ENCODE measurements at places on chromosomes 1 and 21.

GRCh38 chr1:201984446-201984845, 2.0 kb downstream of the RNPEP start:
- DNase-seq, result no peak

DNA sequence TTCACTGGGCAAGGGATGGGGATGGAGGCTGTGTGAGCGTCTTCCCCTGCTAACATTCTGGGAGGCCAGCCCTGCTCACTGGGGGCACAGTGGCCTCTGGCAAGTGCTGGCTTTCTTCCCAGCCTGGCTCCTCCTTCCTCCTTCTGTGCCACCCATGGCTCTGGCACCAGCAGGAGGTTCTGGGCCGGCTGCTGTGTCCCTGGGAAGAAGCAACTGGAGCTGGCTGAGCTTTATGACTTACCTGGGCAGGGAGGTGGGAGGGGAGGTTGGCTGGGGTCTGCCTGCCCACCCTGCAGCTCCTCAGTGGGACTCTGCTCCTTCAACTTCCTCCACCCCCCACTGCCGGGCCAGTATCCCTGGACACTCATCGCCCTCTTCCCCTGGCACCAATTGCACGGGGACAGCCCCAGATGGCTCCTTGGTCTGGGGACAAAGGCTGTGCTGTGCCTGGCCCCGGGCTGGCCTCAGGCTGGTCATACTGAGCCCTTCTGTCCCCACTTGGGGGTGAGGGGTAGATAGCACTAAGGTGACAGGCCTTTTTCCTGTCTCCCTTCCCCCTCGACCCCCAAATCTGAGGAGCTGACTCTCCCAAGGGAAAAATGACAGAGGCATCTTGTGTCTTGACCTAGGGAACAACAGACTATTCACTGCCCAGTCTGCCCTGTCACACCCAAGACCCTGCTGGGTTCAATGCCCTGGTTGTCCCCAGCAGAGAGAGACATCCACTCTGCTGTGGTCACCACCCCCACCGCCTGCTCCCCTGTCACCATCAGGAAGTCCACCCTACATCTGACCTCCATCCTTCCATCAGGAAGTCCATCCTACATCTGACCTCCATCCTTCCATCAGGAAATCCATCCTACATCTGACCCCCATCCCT, 14.4 kb downstream of the CDK18 start:
- DNase-seq, result peak; percentile 20

GRCh38 chr1:74679811-74680210, 6.2 kb upstream of the ERICH3 start:
- DNase-seq, result no peak

DNA sequence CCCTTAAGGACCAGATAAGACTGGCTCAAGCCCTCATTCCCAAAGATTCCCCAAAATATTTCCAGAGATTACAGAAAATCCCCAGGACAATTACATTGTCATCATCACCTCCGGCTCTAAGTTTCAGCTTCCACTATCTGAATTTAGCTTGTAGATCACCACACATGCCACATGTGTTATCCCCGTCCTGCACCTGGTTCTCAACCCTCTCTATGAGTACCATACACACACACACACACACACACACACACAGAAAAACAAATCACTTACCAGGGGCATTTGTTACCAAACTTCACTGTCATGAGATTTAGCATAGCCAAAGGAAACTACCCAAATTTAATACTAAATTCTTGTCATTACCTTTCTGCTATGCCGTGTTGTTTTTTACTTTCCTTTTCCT, 15.4 kb upstream of the TSPAN1 start:
- no peak for DNase-seq

DNA sequence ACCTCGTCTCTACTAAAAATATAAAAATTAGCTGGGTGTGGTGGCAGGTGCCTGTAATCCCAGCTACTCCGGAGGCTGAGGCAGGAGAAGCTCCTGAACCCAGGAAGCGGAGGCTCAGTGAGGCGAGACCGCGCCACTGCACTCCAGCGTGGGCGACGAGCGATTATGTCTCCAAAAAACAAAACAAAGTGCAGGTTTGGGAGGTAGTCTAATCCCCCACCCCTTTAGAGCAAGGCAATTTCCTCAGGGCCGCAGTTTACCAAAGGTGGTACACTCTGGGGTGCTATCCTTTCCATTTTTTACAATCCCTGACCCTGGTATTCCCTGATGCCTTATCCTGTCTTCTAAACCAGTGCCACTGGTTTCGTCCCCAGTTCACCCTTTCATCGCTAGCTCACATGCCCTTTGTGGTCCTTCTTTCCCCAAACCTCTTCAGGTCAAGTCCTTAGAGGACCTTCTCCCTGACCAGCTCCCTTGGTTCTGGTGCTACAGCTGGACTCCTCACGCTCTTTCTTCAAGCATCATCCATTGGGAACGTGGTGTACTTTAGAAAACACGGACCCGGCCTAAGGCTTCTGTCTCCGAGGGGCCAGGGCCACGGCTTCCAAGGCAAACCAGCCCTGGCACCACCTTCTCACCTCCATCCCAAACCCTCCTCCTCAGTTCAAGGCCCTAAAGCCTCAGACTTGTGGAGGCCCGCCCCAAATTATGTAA, 873 bp downstream of the IFT25 start:
- no peak for DNase-seq

GRCh38 chr1:28058168-28058567, 30.2 kb downstream of the EYA3 start:
- no peak for DNase-seq

DNA sequence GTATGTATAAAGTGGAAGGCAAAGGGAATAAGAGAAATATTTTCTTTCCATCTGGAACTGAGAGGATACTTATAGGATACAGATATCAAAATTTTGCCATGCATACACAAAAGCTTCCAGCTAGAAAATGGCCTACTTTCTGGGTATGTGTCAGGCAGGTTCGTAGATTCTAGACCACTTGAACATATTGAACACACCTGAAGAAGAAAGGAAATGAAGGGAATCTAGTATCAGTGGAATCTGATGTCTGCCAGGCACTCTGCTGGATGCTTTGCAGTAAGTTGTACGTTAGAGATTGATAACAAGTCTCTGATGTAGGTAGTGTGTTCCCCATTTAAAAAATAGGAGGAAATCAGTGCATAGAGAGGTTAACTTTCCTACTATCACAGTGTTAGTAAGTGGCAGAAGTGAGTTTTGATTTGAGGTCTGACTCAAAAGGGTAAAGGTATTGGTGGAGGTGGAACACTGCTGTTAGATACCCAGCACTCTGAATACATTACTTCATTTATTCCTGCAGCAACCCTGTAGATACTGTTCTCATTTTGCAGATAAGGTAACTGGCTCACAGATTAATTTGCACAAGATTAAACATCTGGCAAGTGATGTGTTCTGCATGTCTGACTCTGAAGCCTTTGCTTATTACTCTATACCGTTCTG, 3.0 kb downstream of the CAMSAP2 start:
- no peak for DNase-seq

- DNase-seq, result no peak
Observed at GRCh38 chr1:166258017-166258416, 91.2 kb upstream of the FAM78B start.

GRCh38 chr1:165903672-165904071, 76.3 kb downstream of the UCK2 start:
- peak; percentile 21 for DNase-seq

GRCh38 chr1:28286111-28286510, 26.8 kb downstream of the SESN2 start:
- DNase-seq, result no peak

DNA sequence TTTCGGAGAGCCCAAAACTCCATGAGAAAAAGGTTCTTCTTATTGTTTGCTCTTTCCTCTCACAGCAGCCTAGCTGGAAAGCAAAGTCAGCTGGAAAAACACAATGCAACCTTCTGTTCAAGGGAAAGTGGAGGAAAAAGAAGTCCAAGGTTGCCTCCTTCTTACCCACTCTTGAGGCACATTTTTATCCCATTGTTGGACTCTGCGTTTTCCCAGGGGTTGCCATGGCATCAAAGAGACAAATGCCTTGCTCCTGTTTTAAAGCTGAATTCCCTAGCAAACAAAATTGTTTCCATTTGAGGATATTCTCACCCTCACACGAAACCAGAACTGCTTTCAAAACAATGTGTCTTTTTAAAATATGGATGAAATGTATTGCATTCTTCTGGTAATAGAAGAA, 45.1 kb upstream of the PALMD start:
- DNase-seq, result no peak

- no peak for DNase-seq
Observed at GRCh38 chr1:117702654-117703053, 96.8 kb downstream of the TENT5C start.

DNA sequence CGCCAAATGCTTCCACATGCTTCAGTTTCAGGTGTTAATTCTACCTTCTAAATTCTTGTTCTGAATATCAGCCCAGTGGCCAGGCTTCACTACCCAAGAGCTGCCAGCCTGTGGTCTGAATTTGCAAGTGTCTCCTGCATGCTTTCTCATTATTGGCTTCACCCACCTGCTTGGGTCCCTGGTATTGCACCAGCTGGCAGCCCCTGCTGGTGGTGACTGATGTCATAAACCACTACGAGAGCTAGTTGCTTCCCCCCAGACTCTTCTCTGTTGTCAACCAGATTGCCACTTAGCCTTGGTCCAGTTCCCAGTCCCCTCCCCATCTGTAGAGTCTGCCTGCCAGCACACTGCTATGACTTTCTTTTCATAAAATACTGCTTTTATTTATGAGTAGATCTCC, 197.7 kb upstream of the DUSP10 start:
- peak; percentile 24 for DNase-seq

- DNase-seq, result no peak
Observed at GRCh38 chr1:30412241-30413110, 310.9 kb downstream of the MATN1 start.

DNA sequence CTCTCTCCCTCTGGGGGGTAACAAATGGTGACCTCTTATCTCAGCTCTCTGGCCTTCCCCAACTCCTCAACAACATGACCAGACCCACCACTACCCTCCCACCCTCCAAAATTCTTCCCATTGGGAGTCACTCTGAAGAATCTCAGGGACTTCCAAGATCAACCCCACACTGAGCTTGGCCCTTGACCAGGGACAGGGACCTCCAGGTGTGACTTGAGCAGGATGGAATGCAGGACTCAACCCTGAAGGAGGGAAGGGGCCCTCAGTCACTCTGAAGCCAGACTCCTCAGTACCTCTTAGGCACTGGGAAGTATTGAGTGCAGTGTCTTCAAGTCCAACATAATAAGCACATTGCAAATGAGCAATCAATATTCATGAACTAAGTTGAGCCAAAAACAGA, 1.9 kb downstream of the CASQ1 start:
- no peak for DNase-seq

GRCh38 chr1:179493323-179493722, 82.4 kb downstream of the NPHS2 start:
- no peak for DNase-seq

DNA sequence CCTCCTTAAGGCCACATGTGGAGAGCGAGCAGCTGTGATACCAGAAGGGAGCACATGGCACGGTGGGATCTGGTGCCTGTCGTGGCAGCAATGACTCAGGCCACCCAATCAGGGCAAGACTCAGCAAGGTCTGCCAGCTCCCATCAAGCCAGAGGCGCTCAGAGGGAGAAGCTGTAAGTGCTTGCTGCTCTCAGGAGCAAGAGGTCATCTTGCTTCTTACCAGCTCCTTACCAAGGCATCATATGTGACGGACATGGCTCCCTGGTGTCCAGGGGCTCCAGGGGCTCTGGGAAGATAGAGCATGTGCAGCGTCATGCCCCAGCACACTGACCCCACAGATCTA, 72.9 kb downstream of the ITPKB start:
- DNase-seq, result no peak

- DNase-seq, result no peak
Observed at GRCh38 chr1:245870698-245871097, 636.4 kb downstream of the SMYD3 start.
